ENCODE measurements at places on chromosomes 2 and 18.

GRCh38 chr2:112839407-112840067 lies 3.0 kb upstream of the IL1B start:
- no peak for DNase-seq

GRCh38 chr2:15076668-15077067 lies 444.2 kb downstream of the LRATD1 start:
- DNase-seq: no peak

GRCh38 chr2:178426388-178426787 lies 24.6 kb downstream of the PRKRA start:
- DNase-seq: no peak

GRCh38 chr18:27627927-27628326 lies 442.8 kb upstream of the CHST9 start:
- no peak for DNase-seq

- no peak for DNase-seq
Observed at GRCh38 chr2:225236769-225237323, 162.7 kb upstream of the NYAP2 start.

- no peak for DNase-seq
Observed at GRCh38 chr18:22946217-22946616, 13.1 kb downstream of the RBBP8 start.

DNA sequence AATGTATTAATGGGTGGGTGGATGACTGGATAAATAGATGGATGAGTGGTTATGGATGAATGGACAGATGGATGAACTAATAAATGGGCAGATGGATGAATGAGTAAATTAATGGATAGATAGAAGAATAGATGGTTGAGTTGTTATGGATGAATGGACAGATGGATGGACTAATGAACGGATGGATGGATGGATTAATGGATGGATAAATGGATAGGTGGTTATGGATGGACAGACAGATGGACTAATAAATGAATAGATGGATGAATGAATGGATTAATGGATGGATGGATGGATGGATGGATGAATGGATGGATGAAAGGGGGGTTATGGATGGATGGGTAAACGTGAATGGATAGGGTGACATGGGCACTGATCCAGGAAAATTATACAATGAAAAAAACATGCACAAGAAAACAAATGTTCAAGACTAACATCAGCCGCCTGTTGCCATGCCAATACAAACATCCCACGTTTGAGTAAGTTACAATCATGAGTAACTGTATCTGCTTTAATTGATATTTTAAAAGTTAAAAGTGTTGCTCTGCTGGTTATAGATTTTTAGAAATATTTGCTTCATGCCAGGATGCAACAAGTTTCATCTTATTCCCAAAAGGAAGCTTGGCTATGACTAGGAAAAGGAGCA lies 20.8 kb downstream of the PXDN start:
- DNase-seq: no peak

- no peak for DNase-seq
Observed at GRCh38 chr18:48973731-48974130, 23.0 kb upstream of the SMAD7 start.

GRCh38 chr2:156565066-156565710 lies 129.0 kb downstream of the GPD2 start:
- DNase-seq: no peak
